ENCODE measurements at places on chromosomes 2 and 18.

DNA sequence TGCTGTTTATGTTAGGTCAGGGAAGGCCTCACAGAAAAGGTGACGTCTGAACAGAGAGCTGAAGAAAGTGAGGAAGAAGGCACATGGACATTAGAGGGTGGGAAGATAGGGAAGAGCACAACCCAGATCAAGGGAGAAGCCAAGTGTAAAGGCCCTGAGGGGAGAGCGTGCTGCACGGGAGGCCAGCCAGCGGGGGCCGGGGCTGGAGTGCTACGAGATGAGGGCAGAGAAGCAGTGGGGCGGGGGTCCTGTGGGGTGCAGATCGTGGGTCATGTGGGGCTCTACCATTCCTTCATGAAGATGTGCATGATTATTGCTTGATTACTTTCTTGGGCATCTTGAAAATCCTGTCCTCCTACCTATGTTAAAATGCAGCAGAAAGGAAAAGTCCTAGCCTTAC is 50.8 kb downstream of the PROC start:
- no peak for DNase-seq

- no peak for DNase-seq
Measured at GRCh38 chr18:31648966-31649429, 35.4 kb downstream of the B4GALT6 start.

DNA sequence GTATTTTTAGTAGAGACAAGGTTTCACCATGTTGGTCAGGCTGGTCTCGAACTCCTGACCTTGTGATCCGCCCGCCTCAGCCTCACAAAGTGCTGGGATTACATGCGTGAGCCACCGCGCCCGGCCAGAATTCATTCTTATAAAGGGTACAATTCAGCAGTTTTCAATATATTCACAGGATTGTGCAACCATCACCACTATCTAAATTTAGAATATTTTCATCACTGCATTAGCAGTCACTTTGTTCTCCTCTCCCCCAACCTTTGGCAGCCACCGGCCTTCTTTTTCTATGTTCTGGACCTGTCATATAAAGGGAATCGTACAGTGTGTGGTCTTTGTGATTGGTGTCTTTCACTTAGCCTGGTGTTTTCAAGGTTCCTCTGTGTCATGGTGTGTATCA is 40.7 kb downstream of the TCF7L1 start:
- no peak for DNase-seq

DNA sequence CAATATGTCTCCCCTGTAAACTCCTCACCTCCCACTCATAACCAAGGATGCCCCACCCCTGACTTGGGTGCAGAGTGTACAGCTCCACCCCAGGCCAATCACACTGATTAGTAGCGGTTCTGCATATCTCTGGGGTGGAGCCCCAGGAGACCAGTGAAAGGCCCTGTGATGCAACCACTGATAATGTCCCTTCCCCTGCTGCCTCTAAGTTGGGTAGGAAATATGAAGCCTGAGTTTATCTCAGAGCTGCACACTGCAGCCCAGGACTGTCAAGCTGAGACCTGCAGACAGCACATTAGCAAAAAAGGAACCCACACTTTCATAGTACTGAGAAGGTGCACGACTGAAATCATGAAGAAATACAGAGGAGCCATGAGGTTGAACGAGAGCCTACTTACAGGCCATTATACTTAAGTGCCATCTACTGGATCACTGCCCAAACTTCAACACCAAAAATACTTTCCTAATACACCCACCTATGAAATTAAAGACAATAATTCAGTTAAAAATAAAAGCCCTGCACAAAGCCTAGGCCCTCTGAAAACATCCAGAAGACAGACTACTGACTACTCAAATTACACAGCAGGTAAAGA is 455.4 kb upstream of the LRRTM4 start:
- peak; percentile 93 for DNase-seq

GRCh38 chr2:231934441-231935206 is 8.4 kb upstream of the NPPC start:
- no peak for DNase-seq

DNA sequence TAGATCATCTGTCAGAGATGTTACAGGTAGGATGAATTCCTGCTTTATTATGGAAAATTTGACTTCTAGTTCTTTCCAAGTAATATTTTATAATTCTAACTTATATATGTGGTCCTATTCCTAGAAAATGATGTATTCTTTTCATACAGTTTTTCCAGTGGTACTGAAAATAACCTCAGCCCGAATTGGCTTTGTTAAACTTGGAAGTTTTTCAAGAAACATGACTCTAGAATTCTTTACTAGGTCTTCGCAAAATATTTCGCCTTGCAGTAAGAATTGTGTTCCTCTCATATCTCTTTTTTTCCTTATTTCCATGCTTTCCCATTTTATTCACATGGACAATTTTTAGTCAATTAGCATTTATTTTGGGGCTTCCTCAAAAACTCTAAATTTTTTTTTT is 60.5 kb downstream of the BMPR2 start:
- no peak for DNase-seq

Data from erythroblast (primary cell).